ENCODE measurements at places on chromosomes 1 and 21. TPM values are rescaled to one million over a fixed set of nuclear protein-coding genes. Genes with fewer than 3 reads are reported as not detected.

Gene UBE2U
- not detected for total RNA-seq

Gene CATSPERE
- total RNA-seq: 1.8 TPM

- H3K36me3 ChIP-seq: no peaks in the 10 kb centered on the region
- H3K27ac ChIP-seq: no peak overlapping the region
- no peak overlapping the region for H3K4me3 ChIP-seq
Measured at GRCh38 chr1:205547936-205548827, 43.7 kb downstream of the CDK18 start.

- peaks cover 23% of the 10 kb centered on the region for H3K4me1 ChIP-seq
- H3K4me3 ChIP-seq: peak within 1 kb of the TSS; percentile 86
- no peaks in the 10 kb centered on the region for H3K27me3 ChIP-seq
- H3K27ac ChIP-seq: peak within 1 kb of the TSS; percentile 73
- no peaks in the 10 kb centered on the region for H3K36me3 ChIP-seq
Measured at GRCh38 chr1:26862781-26863684, at the start of gene SFN. SFN (plus strand) TSS chr1:26863149; CDS start chr1:26863213, 64 bp downstream.

DNA sequence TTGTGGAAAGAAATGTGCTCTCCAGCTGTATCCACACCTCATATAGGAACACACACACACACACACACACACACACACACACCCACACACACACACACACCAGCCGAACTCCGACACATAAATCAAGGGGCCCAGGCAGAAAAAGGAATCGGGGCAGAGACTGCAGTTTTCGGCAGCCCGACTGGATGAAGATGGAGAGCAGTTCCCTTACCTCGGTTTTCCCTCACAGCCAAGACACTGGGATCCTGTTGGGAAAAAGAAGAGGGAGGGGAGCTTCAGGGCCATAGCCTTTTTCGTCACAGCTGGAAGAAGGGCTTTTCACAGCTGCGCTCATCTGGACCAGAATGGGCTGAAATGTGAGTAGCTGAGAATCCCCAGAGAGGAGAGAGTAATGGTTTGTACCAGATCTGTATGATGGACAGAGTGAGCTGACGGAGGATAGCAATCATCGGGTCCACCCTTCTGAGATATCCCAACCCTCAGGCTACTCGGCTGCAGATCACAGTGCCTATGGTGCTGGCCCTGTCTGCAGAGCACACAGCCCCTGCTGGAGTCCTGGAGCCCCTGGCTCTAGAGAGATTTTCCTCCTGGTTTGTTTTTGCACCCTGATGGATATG is 37.7 kb downstream of the PIK3C2B start:
- H3K36me3 ChIP-seq: no peaks in the 10 kb centered on the region
- no peak for DNase-seq
- no peak overlapping the region for H3K27ac ChIP-seq
- H3K27me3 ChIP-seq: peaks cover 32% of the 10 kb centered on the region
- H3K4me3 ChIP-seq: no peak overlapping the region
- no peaks in the 10 kb centered on the region for H3K4me1 ChIP-seq

DNA sequence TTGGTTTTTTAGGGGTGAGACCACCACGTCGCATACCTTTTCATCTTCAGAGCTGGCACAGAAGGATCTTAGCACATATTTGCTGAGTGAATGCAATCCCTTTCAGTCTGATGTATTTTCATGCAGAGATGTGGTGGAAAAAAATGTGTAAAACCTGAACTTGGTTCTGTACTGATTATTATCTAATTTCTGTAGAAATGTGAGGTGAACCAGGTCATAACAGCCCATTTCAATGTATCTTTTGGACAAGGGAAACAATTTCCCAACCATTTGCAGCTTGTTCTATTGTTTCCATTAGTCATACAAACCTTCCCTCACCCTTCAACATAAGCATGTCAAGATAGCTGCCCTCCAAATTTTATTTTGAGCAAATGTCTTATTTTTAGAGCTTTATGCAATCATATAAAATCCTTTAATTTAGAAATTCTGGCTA is 46.8 kb upstream of the RUNX1 start:
- no peak overlapping the region for H3K27ac ChIP-seq
- no peak overlapping the region for H3K4me3 ChIP-seq
- H3K36me3 ChIP-seq: no peaks in the 10 kb centered on the region
- H3K27me3 ChIP-seq: no peaks in the 10 kb centered on the region

DNA sequence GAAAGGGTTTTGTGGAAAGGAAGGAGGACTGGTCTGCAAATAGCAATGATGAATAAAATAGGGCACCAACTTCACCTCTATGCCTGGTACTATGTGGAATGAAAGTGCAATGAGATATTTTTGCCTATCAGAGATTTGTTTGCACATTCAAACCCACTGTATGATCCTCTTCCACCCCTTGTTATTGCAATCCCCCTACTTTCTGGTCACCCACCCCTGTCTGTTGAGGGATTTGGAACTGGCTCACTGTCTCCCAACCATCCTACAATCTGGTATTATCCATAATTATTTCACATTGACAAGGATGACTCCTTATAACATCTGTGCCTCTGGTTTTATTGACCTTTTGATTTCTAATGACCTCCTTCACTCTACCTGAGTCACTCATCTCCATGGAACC is 42.4 kb downstream of the CD55 start:
- no peak overlapping the region for H3K4me3 ChIP-seq
- peaks cover 3% of the 10 kb centered on the region for H3K4me1 ChIP-seq
- H3K27ac ChIP-seq: no peak overlapping the region

GRCh38 chr1:245212221-245212710 is 57.5 kb downstream of the KIF26B start:
- H3K4me1 ChIP-seq: no peaks in the 10 kb centered on the region
- no peak overlapping the region for H3K27ac ChIP-seq
- peaks cover 3% of the 10 kb centered on the region for H3K27me3 ChIP-seq

DNA sequence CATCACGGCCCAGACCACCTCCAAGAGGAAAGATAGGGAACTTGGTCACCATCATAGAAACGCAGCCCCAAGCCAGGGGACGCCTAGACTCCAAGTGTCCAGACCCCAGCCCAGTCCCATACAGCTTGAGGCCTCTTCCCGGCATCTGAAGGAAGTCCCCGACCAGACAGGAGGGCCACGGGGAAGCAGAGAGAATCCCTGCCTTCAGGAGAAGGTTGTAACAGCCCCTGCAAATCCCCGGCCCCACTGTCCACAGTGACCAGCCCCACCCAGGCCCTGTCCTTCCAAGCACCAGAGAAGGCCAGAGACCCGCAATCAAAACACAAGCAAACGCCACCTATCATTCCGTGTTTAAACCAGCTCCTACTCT is 1.7 kb downstream of the SLC19A1 start:
- no peak overlapping the region for H3K4me3 ChIP-seq
- DNase-seq: no peak
- no peak overlapping the region for H3K27ac ChIP-seq
- no peaks in the 10 kb centered on the region for H3K4me1 ChIP-seq

DNA sequence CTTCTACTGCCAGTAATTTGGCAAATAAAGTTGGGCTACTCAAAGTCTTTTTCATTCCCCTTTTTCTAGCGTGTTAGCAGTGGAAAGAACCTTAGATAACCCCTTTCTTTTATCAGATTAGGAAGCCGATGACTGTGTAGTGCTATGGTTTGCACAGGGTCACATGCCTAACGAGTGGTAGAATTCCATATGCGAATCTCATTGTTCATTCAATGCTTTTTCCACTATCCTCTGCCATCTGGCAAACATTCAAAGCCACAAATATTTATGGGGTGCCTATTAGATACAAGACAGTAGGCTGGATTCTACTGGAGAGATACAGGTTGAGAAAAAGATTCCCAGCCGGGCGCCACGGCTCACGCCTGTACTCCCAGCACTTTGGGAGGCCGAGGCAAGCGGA is 14.9 kb upstream of the IER5 start:
- DNase-seq: no peak
- no peak overlapping the region for H3K4me3 ChIP-seq
- H3K4me1 ChIP-seq: peaks cover 18% of the 10 kb centered on the region
- H3K27ac ChIP-seq: no peak overlapping the region
- no peaks in the 10 kb centered on the region for H3K36me3 ChIP-seq
- no peaks in the 10 kb centered on the region for H3K27me3 ChIP-seq
